ENCODE measurements at places on chromosomes 16 and 17. TPM values are rescaled to one million over a fixed set of nuclear protein-coding genes. Genes with fewer than 3 reads are reported as not detected.

Gene NXPH3
- polyA plus RNA-seq, result 2.3 TPM

Gene SERPINF2
- 78.9 TPM for polyA plus RNA-seq

Gene TLCD1
- polyA plus RNA-seq, result 42.0 TPM

Gene CSH2
- not detected for polyA plus RNA-seq

Gene PTX4
- 0.02 TPM for polyA plus RNA-seq

Gene CDH1
- polyA plus RNA-seq, result 33.2 TPM

Gene C16orf54
- 2.8 TPM for polyA plus RNA-seq

- no peak overlapping the region for H3K27ac ChIP-seq
- H3K36me3 ChIP-seq, result no peaks in the 10 kb centered on the region
- no peak for DNase-seq
- no peak overlapping the region for H3K4me3 ChIP-seq
These were observed 143.6 kb upstream of the IRX5 start for GRCh38 chr16:54787045-54787444.

GRCh38 chr17:74457146-74457819 lies 9.2 kb upstream of the CD300A start:
- H3K4me3 ChIP-seq, result no peak overlapping the region
- DNase-seq, result peak; percentile 84
- no peaks in the 10 kb centered on the region for H3K36me3 ChIP-seq
- H3K4me1 ChIP-seq, result peaks cover 7% of the 10 kb centered on the region
- H3K27ac ChIP-seq, result no peak overlapping the region
- H3K27me3 ChIP-seq, result no peaks in the 10 kb centered on the region

DNA sequence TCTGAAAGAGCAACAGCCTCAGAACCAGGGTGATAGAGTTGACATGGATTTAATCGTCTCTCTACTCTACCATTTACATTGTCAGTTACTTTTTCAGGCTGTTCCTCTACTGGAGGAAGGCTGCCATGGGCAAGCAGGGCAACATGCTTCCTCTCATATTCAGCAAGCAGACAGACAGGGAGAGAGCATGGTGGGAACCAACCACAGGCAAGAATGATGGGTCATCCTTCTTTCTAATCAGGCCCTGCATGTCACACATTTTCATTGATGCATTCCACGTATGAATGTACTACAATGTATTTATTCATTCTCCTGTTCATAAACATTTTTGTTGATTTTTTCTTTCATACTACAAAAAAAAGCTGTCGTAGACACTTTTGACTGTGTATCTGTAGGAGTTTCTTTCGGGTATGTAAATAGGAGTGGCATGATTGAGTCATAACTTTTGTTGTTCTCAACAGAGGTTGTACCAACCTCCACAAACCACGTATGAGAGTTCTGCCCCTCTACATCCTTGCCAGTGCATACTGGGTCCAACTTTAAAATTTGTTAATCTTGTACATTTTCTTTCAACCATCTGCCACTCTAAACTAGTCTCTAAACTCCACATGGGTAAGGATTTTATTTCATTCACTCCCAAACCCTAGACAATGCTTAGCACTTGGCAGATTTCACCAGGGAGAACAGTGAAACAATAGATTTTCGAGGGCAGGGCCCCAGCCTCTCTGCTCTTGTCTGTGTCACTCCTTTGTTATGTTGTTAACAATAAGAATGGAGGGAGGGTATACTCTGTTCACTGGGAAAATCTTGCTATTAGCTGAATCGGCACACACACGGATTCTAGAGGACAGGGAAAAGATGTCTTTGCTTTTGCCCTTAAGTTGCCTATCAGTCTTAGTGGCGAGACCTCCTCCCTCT lies 58.7 kb downstream of the CMC2 start:
- H3K27me3 ChIP-seq, result peaks cover 3% of the 10 kb centered on the region
- DNase-seq, result no peak
- no peaks in the 10 kb centered on the region for H3K36me3 ChIP-seq
- H3K4me1 ChIP-seq, result no peaks in the 10 kb centered on the region
- H3K27ac ChIP-seq, result no peak overlapping the region

DNA sequence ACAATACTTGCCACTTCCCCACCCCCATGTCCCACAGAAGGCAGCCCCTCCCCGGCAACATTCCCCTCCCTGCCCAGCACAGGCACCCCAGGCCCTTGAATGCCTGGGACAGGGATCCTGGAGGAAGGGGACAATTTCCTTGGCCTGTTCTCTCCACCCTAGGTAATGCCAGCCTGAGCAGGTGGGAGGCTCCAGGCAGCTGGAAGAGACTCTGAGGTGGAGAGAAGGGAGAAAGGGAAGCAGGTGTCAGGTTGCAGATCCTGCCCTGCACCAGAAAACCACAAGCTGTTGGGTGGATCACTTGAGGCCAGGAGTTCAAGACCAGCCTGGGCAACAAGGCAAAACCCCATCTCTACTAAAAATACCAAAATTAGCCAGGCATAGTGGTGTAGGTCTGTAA lies 8.9 kb downstream of the MPP2 start:
- H3K27ac ChIP-seq, result no peak overlapping the region
- no peaks in the 10 kb centered on the region for H3K36me3 ChIP-seq
- peaks cover 14% of the 10 kb centered on the region for H3K4me1 ChIP-seq
- H3K27me3 ChIP-seq, result no peaks in the 10 kb centered on the region

- DNase-seq, result no peak
- no peak overlapping the region for H3K4me3 ChIP-seq
- no peaks in the 10 kb centered on the region for H3K27me3 ChIP-seq
- no peaks in the 10 kb centered on the region for H3K4me1 ChIP-seq
These were observed 1686.8 kb downstream of the TP53TG3F start for GRCh38 chr16:35146031-35146710.

DNA sequence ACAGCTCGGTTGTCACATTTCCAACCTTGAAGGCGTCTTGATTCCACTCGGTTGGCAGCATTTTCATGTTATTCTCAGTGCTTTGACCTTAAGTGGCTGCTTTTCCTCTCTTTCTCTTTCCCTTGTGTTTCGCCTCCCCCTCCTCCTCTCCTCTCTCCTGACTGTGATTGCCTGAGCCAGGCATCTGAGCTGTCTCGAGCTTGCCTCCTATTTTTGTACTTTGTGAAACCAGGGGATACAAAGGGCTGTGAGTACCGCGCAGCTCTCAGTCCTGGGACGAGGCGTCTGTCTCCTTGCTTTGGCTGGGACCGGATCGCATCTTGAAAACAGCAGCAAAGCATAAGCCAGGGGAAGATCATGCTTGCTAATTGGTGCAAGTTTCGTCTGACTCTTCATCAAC lies 48.8 kb upstream of the SDK2 start:
- H3K27me3 ChIP-seq, result no peaks in the 10 kb centered on the region
- no peak for DNase-seq
- H3K4me1 ChIP-seq, result no peaks in the 10 kb centered on the region
- no peak overlapping the region for H3K4me3 ChIP-seq

- DNase-seq, result peak; percentile 1
- H3K4me3 ChIP-seq, result no peak overlapping the region
- no peaks in the 10 kb centered on the region for H3K36me3 ChIP-seq
- H3K4me1 ChIP-seq, result no peaks in the 10 kb centered on the region
- no peak overlapping the region for H3K27ac ChIP-seq
These were observed 631.9 kb upstream of the CA10 start for GRCh38 chr17:52790359-52790955.

GRCh38 chr16:88363239-88363891 lies 19.4 kb upstream of the ZNF469 start:
- no peaks in the 10 kb centered on the region for H3K4me1 ChIP-seq
- H3K4me3 ChIP-seq, result no peak overlapping the region
- no peak overlapping the region for H3K27ac ChIP-seq
- H3K36me3 ChIP-seq, result no peaks in the 10 kb centered on the region
- no peaks in the 10 kb centered on the region for H3K27me3 ChIP-seq

DNA sequence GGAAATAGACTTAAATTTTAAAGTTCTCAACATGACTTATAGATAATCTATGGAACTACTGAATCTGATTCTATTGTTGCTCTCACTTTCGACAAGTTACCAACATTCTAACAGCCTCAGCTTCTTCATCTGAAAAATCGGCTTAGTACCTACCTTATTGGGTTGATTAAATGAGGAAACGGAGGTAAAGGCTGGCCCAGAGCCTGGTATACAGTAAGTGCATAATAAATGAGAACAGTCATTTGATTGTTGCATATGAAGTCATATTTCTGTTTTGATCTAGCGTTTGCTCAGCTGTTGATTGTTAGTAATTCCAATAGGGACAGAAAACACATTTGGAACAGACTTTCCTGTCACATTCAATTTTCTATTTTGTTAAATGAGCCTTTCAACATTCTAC lies 4.6 kb downstream of the VPS35L start:
- no peak for DNase-seq
- H3K36me3 ChIP-seq, result peaks cover 1% of the 10 kb centered on the region
- no peaks in the 10 kb centered on the region for H3K27me3 ChIP-seq
- peaks cover 5% of the 10 kb centered on the region for H3K4me1 ChIP-seq

DNA sequence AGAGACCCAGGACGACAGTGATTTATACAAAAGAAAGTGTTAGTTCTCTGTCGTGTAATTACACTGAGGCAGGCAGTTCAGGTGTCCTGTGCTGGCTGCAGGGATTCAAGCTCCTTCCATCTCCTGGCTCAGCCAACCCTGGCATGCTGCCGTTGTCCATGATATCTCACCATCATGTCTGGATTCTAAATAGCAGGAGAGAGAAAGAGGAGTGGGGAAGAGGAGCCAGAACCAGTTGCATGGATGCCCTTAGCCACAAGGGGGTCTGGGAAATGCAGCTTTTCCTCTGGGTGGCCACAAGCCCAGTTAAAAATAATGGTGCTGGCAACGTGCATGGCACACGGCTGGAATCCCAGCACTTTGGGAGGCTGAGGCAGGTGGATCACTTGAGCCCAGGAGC lies 9.7 kb downstream of the C16orf54 start:
- H3K27me3 ChIP-seq, result no peaks in the 10 kb centered on the region
- no peaks in the 10 kb centered on the region for H3K4me1 ChIP-seq
- no peak overlapping the region for H3K27ac ChIP-seq
- H3K36me3 ChIP-seq, result no peaks in the 10 kb centered on the region
- no peak overlapping the region for H3K4me3 ChIP-seq
- DNase-seq, result no peak

DNA sequence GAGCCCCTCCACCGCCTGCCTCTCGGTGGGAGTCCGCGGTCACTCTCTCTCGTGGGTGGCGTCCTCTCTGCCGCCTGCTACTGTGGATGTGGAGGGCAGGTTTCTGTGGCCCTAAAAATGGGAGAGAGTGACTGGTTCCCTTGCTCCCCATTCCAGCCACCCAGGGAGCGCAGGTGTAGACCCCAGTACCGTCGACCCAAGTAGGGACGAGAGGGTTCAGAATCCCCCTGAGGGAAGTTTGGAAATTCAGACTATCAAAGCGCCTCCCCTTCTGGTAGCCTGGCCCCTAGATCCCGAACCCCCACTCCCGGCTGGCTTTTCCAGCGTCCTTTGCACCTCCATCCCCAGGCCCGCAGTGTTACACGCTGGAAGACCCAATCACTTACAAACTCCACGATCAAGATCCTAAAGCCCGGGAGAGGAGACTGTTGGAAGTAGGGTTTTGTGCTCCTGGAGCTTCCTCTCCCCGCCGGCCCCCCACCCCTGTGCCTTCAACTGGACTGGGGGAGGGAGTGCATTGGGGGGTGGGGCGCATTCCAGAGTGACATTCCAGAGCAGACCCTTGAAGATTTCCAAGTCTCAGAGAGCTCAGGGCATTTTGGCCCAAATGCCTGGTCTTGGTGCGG lies 991 bp downstream of the GPRC5C start:
- no peak for DNase-seq
- H3K27ac ChIP-seq, result peak overlapping the region; percentile 86
- H3K4me1 ChIP-seq, result peaks cover 6% of the 10 kb centered on the region
- H3K36me3 ChIP-seq, result peaks cover 3% of the 10 kb centered on the region

DNA sequence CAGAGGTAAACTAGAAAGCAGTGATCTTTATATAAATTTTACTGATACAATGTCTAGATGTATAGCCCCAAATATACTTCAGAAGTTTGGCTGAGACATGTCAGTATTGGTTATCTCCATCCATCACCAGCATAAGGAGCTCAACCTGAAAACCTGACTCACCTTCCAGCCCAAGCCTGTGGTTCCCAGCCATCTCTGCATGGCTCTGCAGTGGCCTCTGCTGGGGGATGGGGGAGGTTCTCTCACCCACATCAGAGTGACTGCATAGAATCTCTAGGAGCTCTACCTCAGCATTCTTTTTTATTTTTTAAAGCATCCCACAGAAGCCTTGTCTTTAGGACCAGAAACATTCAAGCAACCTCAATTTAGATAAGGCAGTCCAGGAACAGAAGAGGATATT lies 27.3 kb downstream of the USP7 start:
- no peak overlapping the region for H3K27ac ChIP-seq
- no peak for DNase-seq
- no peak overlapping the region for H3K4me3 ChIP-seq

GRCh38 chr16:12659871-12660270 lies 143.8 kb downstream of the CPPED1 start:
- H3K4me3 ChIP-seq, result no peak overlapping the region
- no peak for DNase-seq
- H3K27me3 ChIP-seq, result no peaks in the 10 kb centered on the region
- H3K36me3 ChIP-seq, result no peaks in the 10 kb centered on the region
- H3K4me1 ChIP-seq, result no peaks in the 10 kb centered on the region

DNA sequence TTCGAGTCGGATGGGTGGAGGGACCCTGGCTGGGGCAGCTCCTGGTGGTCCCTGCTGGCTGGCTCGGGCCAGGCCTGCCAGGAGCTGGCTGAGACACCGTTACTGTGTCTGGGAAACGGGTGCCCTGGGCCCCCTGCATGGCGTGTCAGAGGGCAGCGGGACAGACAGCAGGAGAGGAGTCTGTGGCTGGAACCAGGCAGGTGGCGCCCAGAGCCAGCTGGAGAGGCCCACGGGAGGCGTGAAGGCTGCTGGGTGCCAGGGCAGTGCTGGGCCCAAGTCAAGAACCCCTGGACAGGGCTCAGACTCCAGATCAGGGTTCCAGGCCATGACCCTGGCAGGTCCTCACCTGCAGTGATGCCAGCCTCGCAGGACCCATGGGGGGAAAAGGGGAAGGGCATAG lies 16.6 kb downstream of the SOX8 start:
- H3K36me3 ChIP-seq, result no peaks in the 10 kb centered on the region
- DNase-seq, result no peak
- no peak overlapping the region for H3K4me3 ChIP-seq
- no peaks in the 10 kb centered on the region for H3K4me1 ChIP-seq
- no peak overlapping the region for H3K27ac ChIP-seq

DNA sequence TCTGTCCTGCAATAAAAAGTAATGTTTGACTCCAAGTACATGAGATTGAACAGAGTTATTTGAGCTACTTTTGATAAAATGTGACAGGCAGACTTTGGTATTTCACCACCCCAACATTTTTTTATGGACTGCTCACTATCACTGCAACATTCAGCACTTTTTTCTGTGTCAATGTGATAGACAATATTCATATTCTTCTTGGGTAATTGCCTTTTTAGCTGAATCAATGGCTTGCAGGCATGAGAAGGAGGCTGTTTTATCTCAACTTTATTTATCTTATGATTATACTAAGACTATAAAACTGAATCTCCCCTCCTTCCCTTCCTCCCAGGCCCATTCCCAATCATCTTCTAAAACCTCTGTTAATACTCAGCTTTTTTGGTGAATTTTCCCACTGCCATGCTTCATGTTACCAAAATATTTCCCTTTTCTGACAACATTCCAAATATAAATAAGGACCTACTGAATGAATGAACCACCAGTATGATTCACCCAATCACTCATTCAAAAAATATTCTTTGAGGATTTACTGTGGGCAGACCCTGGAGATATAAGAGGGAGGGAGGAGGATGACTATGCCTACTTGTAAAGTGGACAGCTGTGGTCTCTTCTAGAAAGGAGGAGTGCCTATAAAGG lies 67.6 kb downstream of the CDH13 start:
- H3K27ac ChIP-seq, result no peak overlapping the region
- no peak for DNase-seq
- no peak overlapping the region for H3K4me3 ChIP-seq
- H3K36me3 ChIP-seq, result no peaks in the 10 kb centered on the region
- no peaks in the 10 kb centered on the region for H3K27me3 ChIP-seq
- peaks cover 10% of the 10 kb centered on the region for H3K4me1 ChIP-seq

Measured in lung (tissue), 17 donors.